NCI-H1105 treated with DMSO at 0.1 percent for 48 hours (cell line): ENCODE measurements at places on chromosomes 13 and 19.

DNA sequence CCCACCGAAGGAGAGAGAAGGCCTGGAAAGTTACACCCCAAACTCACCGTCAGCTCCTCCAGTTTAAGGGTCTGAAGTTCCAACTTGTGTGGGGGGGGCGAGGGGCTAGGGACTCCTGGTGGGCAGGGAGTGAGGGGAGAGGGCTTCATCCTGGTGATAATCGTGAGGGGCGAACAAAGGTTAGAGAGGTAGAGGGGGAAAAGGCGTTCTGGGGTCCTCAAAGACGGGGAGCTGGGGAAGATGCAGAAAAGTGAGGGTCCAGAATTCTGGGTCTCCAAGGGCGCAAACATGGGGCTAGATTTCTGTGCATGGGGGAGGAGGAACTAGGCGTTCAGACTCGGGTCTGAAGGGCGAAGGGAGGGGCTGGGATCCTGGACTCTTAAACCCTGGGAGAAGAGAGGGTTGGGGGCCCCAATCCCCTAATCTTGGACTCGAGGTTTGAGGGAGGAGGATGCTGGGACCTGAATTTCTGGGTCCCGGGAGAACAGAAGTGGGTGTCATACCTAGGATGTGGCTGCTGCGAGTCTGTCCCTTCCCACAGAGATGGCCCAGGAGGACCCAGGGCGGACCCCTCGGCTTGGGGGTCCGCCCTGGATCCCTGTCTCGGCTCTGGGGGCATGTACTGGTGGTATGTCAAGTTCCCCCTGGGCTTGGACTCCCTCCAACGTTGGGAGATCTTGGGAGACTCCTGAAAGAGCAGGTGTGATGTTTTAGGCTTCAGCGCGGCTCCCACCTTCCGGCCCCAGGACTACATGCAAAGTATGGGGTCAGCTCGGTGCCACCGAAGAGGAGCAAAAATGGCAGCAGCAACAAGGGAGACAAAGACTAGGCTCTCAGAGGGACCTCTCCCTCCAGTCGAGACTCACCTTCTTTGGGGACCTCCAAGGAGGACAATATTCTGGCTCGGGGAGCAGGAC, 4.5 kb downstream of the MAMSTR start:
- DNase-seq, result no peak

DNA sequence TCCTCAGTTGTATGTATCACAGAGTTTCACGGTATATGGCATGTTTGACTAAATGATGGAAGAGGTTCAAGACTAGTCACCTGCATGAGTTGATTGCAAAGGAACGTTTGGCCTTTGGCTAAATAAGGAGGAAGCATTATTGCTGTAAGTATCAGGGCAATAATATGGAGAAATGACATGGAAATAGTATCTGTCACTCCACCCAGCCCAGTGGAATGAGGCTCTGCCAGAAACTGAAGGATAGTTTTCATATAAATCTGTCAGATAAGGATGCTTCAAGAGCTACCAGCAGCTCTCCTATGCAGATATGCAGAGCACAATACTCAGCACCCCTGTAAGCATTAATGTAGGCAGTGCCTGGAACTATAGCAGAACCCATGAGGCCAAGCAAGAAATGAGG, 55.7 kb upstream of the DCT start:
- no peak for DNase-seq

DNA sequence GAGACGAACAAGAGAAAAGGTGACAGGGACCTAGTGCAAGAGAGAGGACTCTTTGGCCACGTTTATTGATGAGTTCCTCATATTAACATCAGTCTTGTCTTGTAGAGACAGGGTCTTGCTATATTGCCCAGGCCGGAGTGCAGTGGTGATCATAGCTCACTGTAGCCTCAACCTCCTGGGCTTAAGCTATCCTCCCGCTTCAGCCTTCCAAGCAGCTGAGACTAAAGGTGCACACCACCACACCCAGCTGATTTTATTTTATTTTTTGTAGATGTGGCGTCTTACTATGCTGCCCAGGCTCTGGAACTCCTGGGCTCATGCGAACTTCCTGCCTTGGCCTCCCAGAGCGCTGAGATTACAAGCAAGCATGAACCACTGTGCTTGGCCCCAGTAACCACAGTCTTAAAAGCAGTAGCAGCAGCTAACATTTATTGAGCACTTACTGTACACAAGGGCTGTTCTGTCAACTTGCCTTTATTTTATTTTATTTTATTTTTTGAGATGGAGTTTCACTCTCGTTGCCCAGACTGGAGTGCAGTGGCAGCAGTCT, 1.1 kb upstream of the SH2D3A start:
- DNase-seq, result no peak

DNA sequence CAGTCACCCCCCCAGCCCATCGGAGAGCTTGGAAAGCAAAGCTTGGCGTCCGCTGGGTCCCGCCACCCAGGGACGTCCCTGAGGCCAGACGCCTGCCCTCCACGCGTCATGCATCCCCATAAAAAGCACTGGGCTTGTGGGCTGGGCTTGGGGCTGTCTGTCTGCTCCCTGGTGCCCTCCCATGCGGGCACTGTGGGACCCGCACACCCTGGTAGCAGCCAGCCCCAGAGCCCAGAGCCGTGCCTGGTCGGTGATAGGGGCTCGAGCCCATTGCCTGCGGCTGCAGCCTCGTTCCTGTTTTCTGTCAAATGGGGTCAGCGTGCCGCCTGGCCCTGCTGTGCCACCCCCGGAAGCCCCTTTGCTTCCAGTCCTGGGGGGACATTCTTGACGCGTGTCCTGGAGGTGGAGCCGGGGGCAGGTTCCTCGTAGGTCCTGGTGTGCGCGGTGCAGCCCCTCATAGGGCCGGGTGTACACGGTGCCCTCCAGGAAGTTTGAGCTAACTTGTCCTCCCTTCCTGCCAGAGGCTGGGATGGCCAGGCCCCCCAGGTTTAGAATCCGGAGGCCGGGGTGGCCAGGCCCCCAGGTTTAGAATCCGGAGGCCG, 4.3 kb upstream of the GZMM start:
- DNase-seq, result no peak

- no peak for DNase-seq
Measured at GRCh38 chr13:110665491-110666254, 40.2 kb downstream of the CARS2 start.

DNA sequence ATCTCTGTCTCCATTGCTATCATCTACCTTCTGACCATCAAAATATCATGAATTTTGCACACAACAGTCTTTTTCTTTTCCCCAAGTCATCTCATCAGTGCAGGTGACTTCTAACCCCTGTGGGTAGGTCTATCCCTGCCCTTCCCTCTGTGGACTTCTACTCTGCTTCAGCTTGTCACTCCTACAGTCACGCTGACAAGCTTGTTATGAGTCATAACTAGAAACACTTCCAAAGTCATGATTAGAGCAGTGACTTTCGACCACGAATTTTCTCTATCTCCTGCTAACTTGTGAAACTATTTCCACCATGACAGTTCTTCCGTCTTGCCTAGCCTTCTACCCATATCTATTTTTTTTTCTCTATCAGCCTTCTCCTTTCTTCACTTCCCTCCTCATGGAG, 343.7 kb upstream of the ARGLU1 start:
- no peak for DNase-seq

DNA sequence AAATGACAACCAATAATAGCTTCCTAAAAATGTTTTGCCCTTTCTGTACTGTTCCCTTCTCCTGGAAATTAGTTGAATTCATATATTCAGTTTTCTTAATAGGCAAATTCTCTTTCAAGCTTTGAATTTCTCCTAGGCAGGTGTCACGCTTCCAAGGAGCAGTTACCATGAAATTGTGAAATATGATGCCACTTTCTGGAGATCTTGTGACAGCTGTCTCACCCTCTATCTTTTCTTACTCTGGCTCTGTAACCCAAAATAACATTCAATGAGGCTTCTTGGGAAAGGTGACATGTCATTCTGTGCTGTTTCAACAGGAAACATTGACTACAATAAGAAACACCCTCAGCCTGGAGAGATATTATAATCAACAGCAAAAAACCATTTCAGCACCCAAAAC, 80.3 kb upstream of the MRI1 start:
- DNase-seq, result no peak
